ENCODE measurements at places on chromosomes 1 and 21.

GRCh38 chr1:116131866-116132605, 20.8 kb downstream of the MAB21L3 start:
- no peak for DNase-seq

GRCh38 chr1:116720364-116721038, 33.7 kb upstream of the CD2 start:
- DNase-seq, result no peak

- no peak for DNase-seq
These were observed 94.1 kb upstream of the ATP1B1 start for GRCh38 chr1:169012416-169012815.

GRCh38 chr1:217539510-217539909, 91.4 kb downstream of the GPATCH2 start:
- no peak for DNase-seq

GRCh38 chr1:65469889-65470340, 49.4 kb downstream of the LEPR start:
- no peak for DNase-seq

GRCh38 chr1:160177231-160177630, 13.1 kb upstream of the CASQ1 start:
- no peak for DNase-seq
